T-cell (primary cell): ENCODE measurements at places on chromosomes 1 and 21. TPM values are rescaled to one million over a fixed set of nuclear protein-coding genes. Genes with fewer than 3 reads are reported as not detected.

GRCh38 chr1:190908691-190909090, 431.0 kb upstream of the BRINP3 start:
- H3K4me3 ChIP-seq: no peak overlapping the region
- H3K4me1 ChIP-seq: no peaks in the 10 kb centered on the region
- H3K27me3 ChIP-seq: no peaks in the 10 kb centered on the region
- no peaks in the 10 kb centered on the region for H3K36me3 ChIP-seq
- H3K27ac ChIP-seq: no peak overlapping the region
- DNase-seq: no peak

GRCh38 chr1:243917177-243917862, 67.3 kb upstream of the AKT3 start:
- peaks cover 12% of the 10 kb centered on the region for H3K4me1 ChIP-seq
- no peak overlapping the region for H3K27ac ChIP-seq
- H3K27me3 ChIP-seq: peaks cover 22% of the 10 kb centered on the region
- H3K4me3 ChIP-seq: peak overlapping the region; percentile 42
- no peaks in the 10 kb centered on the region for H3K36me3 ChIP-seq

- DNase-seq: no peak
- H3K27ac ChIP-seq: no peak overlapping the region
- no peaks in the 10 kb centered on the region for H3K27me3 ChIP-seq
- peaks cover 6% of the 10 kb centered on the region for H3K36me3 ChIP-seq
- no peaks in the 10 kb centered on the region for H3K4me1 ChIP-seq
Observed at GRCh38 chr1:97875996-97876395, 44.8 kb downstream of the DPYD start.

DNA sequence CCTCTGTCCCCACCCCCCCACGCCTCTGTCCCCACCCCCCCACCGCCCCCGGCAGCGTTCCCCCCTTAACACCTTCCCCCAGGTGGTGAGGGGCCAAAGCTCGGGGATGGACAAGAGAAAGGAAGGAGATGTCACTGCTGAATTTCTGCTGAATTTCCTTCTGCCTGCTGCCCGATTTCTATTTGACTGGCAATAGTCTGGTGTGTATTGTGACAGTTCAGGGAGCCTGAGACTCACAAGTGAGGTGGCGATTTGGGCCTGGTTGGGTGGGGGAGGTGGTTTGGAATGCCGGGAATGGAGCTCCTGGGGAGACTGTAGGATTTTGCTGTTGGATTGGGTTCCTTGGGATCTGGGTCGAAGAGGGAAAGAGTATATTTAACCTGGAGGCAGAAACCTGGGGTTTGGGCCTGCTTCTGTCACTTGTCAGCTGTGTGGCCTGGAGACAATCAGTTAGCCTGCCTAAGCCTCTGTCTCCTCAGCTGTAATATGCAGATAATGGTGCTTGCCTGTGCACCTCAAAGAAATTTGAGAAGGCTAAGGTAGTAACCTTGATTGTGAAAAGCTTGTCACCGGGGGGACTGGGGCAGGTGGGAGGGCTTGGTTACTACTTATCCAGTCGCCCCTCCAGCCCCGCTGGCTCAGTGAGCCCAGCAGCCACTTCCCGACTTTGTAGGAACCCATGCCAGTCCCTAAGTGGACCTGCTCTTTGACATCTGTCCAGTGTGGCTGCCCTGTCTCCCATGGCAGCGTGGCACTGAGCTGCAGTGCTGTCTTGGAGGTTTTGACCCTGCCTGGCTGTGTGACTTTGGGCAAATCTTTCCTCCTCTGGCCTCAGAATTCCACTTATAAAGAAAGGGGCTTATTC, 7.7 kb upstream of the LMNA start:
- H3K27me3 ChIP-seq: no peaks in the 10 kb centered on the region
- peaks cover 14% of the 10 kb centered on the region for H3K4me1 ChIP-seq
- peak overlapping the region; percentile 35 for H3K4me3 ChIP-seq

- no peak for DNase-seq
- no peaks in the 10 kb centered on the region for H3K27me3 ChIP-seq
- no peaks in the 10 kb centered on the region for H3K36me3 ChIP-seq
- no peak overlapping the region for H3K4me3 ChIP-seq
- H3K4me1 ChIP-seq: no peaks in the 10 kb centered on the region
Observed at GRCh38 chr21:37647781-37648180, 268.5 kb downstream of the KCNJ6 start.

GRCh38 chr1:1250786-1251284, 4.3 kb upstream of the C1QTNF12 start:
- peaks cover 19% of the 10 kb centered on the region for H3K36me3 ChIP-seq
- peaks cover 17% of the 10 kb centered on the region for H3K27me3 ChIP-seq
- peaks cover 38% of the 10 kb centered on the region for H3K4me1 ChIP-seq
- H3K4me3 ChIP-seq: no peak overlapping the region
- peak; percentile 76 for DNase-seq

GRCh38 chr1:238451781-238452310, 561.1 kb upstream of the ZP4 start:
- no peak overlapping the region for H3K27ac ChIP-seq
- DNase-seq: no peak
- H3K4me1 ChIP-seq: no peaks in the 10 kb centered on the region

C8A gene
- not detected for total RNA-seq

IPO13 gene
- total RNA-seq: 16.5 TPM

CFAP57 gene
- not detected for total RNA-seq

ZBTB8B gene
- total RNA-seq: 0.03 TPM

C1QTNF12 gene
- 3.3 TPM for total RNA-seq

RASSF5 gene
- total RNA-seq: 174 TPM
